ENCODE measurements at places on chromosomes 4 and X.

DNA sequence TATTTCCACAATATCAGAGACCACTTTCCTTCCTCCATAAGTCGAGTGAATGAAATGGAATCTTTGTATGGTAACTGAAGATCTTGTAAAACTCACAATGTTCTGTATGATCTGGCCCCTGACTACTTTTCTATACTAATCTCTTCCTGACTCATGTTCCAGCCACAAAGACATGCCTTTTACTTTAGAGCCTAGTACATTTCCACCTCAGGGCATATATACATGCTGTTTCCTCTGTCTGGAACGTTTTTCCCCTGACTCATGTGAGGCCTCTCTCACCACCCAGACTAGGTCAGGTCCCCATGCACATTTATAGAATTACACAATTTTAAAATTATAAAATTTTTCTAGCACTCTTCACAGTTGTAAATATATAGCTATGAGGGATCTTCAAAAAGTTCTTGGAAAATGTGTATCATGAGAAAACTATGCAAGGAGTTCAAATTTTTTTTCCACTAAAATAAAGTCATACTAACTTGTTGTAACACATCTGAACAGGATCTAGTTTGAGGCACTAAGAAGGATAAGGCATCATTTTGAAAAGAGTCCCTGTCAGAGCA, 208.8 kb downstream of the SH2D1A start:
- DNase-seq = peak; percentile 95

DNA sequence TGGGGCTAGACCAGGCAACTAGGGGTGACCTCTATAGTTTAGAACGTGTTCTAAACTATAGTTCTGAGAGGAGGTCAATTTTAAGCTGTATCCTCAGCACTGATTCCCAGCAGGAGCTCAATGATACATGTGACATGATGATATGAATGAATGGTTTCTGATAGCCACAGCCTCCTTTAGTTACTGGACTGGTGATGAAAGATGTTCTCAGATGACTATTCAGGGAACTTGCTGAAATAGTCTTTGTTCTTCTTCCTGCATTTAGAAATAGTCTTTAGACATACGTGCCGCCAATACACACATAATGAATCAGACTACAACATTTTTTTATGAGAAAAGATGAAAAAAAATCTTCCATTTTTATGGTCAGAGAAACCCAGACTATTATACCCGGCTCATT, 116.3 kb upstream of the TMEM150C start:
- no peak for DNase-seq

- peak; percentile 3 for DNase-seq
These were observed 187.4 kb upstream of the TEX13C start for GRCh38 chrX:125132274-125132673.

- DNase-seq = no peak
These were observed 142.2 kb downstream of the SH2D1A start for GRCh38 chrX:124488412-124489161.

- DNase-seq = peak; percentile 33
These were observed 47.8 kb upstream of the CAMK2D start for GRCh38 chr4:113809311-113809710.

DNA sequence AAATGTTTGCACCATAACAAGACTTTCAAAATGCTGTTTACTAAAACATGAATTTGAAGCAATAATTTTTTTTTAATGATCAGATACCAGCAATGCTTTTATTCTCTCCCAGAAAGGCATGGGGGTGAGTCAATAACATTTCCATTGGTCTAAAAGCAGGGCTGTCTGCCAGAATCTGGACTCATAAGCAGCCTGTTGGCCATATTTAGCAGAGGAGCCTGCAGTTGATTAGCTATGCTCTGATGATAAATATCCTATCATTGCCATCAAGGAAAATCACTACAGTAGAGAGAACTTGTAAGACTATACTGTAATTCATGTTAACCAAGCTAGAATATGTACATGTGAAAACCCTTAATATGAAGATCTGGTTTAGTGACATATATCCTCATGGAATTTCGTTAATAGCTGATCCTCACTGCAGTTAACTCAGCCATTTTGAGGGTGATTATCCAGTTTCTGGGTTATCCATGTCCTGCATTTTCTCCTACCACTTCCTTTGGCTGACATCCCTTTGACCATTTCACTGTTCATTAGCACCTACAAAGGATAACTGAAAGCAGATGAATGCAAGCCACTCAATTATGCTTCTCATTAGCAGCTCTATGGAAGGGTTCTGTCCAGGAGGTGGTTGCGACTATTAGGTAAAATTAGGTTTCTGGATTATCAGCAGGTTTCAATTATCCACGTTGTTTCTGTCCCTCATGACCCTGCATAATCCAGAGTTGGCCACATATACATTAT, 72.9 kb upstream of the DIAPH2 start:
- DNase-seq = peak; percentile 27

DNA sequence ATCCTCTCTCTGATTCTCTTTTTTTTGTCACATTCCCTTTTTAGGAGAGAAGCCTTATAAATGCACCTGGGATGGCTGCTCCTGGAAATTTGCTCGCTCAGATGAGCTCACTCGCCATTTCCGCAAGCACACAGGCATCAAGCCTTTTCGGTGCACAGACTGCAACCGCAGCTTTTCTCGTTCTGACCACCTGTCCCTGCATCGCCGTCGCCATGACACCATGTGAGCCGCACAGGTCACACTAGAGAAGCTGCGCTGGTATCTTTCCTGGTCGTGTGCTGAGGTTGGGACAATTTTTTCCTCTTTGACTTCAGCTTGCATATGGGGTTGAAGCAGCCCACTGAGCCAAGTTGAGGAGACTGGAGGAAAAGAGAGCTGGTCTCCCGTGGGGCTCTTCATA, 52.1 kb downstream of the KLF8 start:
- no peak for DNase-seq

DNA sequence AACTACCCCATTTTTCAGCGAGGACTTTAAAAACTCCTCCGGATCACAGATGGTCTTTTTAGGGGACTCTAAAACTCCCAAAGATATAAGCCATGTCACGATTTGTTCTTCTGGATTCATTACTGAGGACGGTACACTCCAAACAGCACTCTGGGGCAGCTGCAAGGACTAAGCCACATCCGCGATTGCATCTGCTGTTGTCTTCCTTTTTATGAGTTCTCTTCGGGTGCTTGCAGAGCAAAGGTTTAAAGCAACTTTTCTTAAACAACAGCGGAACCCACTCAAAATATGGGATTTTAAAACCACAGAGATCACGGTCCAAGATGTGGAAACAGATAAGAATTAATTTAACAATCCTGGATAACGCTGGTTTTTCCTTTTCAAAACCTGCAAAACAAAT, at the start of gene ARHGEF6:
ARHGEF6 (minus strand) TSS at position 170 of the 400 bp plus-strand sequence; CDS start at position 120, 50 bp downstream.
- no peak for DNase-seq

DNA sequence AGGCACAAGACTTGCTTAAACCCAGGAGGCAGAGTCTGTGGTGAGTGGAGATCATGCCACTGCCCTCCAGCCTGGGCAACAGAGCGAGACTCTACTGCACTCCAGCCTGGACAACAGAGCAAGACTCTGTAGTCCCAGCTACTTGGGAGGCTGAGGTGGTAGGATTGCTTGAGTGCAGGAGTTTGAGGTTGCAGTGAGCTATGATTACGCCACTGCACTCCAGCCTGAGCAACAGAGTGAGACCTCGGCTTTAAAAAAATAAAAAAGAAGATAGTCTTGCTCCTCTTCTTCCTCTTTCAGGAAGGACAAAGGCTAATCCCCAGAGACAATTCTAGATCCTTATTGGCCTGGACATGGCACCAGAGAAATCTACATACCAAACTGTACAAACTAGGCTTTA, 5.7 kb upstream of the PPEF2 start:
- no peak for DNase-seq

GRCh38 chrX:100328351-100328750, 81.7 kb downstream of the PCDH19 start:
- no peak for DNase-seq

- DNase-seq = no peak
These were observed 7.6 kb downstream of the SLC2A9 start for GRCh38 chr4:10013722-10014121.

- DNase-seq = peak; percentile 18
These were observed 116.0 kb upstream of the PUDP start for GRCh38 chrX:7263961-7264360.

DNA sequence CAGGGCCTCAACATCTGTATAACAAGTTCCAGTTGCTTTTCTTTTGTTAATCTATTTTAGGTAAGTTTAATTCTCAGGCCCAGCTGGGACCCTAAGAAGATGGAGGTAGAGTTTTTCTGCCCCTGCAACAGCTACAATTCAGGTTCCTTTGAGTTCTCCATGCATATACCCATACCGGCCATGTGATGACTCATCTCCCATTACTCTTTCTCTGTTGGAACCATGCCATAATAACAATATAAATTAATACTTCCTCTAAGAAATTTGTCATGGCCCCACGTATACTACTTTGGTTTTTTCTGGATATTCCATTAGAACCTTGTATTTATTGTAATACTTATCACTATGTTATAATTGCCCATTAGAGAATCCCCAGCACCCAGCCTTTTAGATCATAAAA, 1.3 kb upstream of the INTU start:
- DNase-seq = peak; percentile 65

DNA sequence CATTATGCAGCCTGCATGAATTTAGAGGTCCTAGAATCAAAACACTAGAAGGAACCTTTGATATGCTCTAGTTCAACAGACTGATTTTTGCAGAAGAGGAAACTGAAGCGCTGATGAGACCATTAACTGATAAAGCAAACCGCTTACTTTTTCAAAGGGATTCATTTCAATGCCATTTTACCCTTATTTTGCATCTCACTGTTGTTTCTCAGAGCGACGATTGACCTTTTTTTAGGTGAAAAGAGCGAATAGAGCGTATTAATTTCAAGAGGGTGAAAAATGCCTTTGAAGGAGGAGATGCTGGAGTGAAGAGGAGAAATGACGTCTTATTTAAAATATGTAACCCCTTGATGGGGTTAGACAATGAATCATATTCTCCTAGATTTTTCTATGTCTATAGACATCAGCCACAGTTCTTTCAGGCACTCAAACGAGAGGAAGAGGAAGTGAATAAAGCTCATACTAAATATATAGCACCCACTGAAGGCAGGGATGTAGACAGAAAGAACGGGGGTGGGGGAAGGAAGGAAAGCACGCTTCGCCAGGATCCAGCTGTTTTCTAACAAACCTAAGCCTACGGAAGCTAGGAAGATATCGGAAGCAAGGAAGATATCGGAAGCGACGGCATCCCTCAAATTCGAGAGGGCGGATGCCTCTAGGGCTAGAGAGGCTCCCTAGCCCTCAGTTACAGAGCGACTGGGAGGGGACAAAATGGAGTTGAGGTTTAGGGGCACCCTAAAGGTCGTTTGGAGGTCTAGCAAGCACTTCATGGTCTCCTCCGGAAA, 848 bp downstream of the ACSL4 start:
- peak; percentile 80 for DNase-seq

GRCh38 chr4:32931475-32931874, 2211.3 kb downstream of the PCDH7 start:
- no peak for DNase-seq

GRCh38 chr4:174946246-174946645, 28.1 kb downstream of the ADAM29 start:
- DNase-seq = no peak

DNA sequence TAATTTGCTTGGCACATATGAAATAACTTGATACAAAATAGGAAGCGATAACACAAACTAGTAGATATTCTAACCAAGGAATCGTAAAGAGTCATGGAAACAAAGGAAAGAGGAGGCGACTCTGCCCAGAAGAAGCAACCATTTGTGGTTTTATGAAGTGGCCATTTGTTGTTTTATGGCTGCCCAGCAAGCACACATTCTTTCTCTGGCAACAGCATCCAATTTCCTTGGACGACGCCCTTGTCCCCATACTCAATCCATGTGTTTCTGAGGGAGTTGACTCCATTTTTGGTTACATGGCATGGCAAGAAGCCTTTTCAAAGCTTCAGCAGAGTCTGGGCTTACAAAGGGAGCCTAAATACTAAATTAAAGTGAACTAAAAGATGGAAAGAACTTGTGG, 295.1 kb downstream of the INPP4B start:
- DNase-seq = no peak

- DNase-seq = peak; percentile 49
These were observed 154.0 kb downstream of the BTC start for GRCh38 chr4:74640111-74640903.

DNA sequence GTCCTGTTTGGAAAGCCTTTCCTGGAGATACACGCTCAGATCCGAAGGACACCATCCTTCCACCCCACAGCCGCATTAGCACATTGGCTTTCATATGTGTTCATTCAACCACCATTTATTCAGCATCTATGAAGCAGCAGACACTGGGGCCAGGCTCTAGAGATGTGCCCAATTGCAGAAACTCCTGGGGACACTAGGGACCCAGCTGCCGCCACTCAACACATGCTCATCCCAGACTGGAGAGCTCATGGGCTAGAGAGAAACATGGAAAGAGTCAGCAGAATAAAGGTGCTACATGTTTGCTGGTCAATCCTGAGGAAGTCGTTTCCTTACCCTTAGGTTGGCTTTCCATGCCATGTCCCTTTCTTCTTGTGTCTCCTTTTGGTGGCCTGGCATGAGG, 7.6 kb downstream of the CTAG1A start:
- no peak for DNase-seq

- no peak for DNase-seq
These were observed 216.9 kb downstream of the PTTG2 start for GRCh38 chr4:38177035-38177546.

GRCh38 chrX:129701624-129702069, 37.1 kb upstream of the XPNPEP2 start:
- DNase-seq = peak; percentile 18

GRCh38 chrX:110136136-110136535, 133.2 kb downstream of the TMEM164 start:
- no peak for DNase-seq

- no peak for DNase-seq
These were observed 71.9 kb downstream of the GC start for GRCh38 chr4:71711985-71712348.

- DNase-seq = no peak
These were observed 112.6 kb downstream of the LINC00632 start for GRCh38 chrX:140822184-140822583.

- peak; percentile 90 for DNase-seq
These were observed at the start of gene SRPX2 for GRCh38 chrX:100643956-100644860. Gene SRPX2 (plus strand): TSS chrX:100644199. CDS start chrX:100646323, 2,124 bp downstream.

DNA sequence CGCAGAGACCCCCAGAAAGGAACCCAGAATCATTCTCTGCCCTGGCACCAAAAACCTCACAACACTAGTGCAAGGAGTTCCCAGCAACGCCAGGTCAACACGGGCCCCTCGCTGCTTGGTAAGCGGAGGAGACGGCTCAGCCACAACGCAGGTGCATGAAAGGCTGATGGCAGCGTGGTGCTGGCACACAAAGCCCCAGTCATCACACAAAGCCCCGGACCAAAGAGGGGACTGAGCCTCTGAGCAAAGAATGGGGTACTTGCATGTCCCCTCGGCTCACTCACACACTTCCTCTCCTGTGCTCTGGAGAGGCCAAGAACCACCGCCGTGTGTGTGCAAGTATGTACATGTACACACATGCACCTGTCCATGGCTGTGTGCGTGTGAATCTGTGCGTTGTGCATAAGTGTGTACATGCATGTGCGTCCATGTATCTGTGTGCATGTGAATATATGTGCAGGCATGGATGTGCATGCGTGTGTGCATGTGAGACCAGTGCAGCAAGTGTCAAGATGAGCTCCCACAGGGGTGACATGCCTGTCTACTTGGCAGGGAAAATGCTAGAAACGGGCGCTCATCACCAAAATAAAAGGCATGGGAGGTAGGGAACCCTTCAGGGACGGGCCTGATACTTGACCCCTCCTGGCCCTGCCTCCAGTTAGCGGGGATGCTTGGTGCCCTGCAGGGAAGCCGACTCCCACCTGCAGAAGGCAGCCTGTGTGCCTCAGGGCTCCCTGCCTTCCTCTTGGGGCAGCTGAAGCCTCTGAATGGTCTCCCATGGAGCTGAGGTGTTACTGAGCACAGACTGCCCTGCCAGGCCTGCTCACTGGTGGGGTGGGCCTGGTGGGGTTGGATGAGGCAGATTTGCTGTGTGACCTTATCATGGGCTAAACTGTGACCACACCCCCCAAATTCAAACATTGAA, 60.4 kb downstream of the ZFYVE28 start:
- DNase-seq = no peak

Measured in fibroblast of skin of back (primary cell).